ENCODE measurements at places on chromosomes 2 and 18. TPM values are rescaled to one million over a fixed set of nuclear protein-coding genes. Genes with fewer than 3 reads are reported as not detected.

GRCh38 chr2:109382951-109383350, 230.8 kb downstream of the SEPTIN10 start:
- no peaks in the 10 kb centered on the region for H3K36me3 ChIP-seq
- no peaks in the 10 kb centered on the region for H3K4me1 ChIP-seq
- no peak for DNase-seq

- H3K27me3 ChIP-seq: no peaks in the 10 kb centered on the region
- H3K4me3 ChIP-seq: no peak overlapping the region
- no peak for DNase-seq
- no peak overlapping the region for H3K27ac ChIP-seq
- H3K36me3 ChIP-seq: no peaks in the 10 kb centered on the region
These were observed 56.9 kb downstream of the KCNS3 start for GRCh38 chr2:17935242-17935885.

- H3K27me3 ChIP-seq: peaks cover 10% of the 10 kb centered on the region
- H3K4me1 ChIP-seq: no peaks in the 10 kb centered on the region
- H3K27ac ChIP-seq: no peak overlapping the region
- H3K36me3 ChIP-seq: no peaks in the 10 kb centered on the region
- no peak for DNase-seq
These were observed 135.9 kb downstream of the ACKR3 start for GRCh38 chr2:236705295-236706105.

ACTR3 gene
- total RNA-seq: 277 TPM
